ENCODE measurements at places on chromosomes 7 and 10. TPM values are rescaled to one million over a fixed set of nuclear protein-coding genes. Genes with fewer than 3 reads are reported as not detected.

DNA sequence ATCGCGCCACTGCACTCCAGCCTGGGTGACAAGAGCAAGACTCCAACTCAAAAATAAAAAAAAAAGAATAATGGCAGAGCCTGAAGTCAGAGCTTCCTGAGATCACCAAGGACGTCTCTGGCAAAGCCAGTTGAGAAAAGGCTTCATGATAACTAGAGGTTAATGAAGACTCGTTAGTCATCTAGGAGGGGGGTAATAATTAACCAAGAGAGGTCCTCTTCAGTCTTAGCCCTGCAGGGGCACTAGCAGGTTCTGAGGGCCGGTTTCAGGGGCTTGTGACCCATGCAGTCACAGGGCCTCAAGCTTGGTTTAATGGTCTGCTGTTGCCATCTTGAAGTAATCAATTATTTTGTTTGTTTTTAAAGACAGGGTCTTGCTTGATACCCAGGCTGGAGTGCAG is 28.6 kb upstream of the PROSER2 start:
- no peak for DNase-seq

DNA sequence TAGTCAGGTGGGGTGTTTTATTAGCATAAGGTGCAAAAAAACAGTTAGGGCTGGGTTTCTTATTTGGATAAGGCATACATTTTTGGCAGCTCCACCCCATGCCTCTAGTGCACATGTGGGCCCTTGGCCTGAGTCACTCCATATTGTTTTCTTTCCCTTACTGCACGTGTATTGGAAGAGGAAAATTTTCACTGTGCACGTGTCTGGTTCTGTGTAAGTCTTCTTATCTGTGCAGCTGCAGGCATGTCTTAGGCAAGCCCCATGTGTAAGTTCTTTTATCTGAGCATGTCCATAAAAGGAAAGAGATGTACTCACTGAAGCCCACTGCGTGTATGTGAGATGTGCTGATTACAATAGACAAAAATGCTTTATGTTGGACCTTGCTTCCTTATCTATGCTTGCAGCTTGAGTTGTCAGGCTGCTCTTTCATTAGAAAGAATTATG is 540.3 kb upstream of the IGFBP3 start:
- no peak for DNase-seq

DNA sequence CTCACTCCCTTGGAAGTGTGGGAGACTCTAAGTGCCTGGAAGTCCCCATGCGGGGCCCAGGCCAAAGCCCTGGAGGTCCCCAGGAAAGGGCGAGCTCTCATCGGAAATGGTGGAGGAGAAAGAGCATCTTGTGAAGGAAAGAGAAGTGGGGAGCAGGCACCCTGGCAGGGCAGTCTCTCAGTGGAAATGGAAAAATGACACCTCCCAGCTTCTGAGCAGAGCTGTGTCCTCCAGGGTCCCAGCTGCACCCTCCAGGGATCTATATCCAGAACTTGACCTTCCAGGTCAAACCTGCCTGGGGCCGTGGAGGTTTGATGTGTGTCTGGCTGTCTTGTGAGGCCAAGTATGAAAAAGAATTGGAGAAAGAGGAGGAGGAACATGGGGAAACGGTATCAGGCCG is 29.5 kb downstream of the PAX2 start:
- no peak for DNase-seq

NANOS1 gene
- 3.5 TPM for polyA plus RNA-seq

- no peak for DNase-seq
Measured at GRCh38 chr10:1492641-1493040, 244.7 kb downstream of the ADARB2 start.

DNA sequence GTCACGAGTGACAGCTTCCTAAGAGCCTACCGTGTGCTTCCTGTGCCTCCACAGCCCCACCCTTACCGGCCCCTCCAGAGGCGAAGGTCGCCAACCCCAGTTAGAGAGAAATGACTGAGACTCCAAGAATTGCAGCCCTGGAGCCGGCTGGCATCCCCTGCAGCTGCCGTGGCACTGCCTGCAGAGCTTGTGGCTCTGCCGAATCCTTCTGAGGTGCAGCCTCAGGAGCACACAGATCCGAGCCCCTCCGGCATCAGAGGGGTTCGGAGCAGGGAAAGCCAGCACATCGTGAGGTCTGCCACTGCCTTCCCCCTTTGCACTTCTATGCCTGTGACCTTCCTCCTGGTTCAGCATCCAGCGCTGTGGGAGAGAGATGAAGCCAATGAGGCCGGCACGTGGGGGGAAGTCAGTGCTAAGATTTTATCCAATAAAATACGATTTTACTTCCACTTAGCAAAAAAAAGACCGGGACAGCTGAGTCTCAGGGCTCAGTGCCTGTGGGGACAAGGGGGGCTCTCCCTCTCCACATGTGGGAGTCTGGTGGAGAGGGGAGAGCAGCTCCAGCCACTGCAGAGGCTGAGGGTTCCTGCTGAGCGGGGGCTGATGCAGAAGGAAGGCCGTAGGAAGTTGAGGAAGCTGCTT is 80.1 kb downstream of the TCERG1L start:
- DNase-seq, result no peak

DNA sequence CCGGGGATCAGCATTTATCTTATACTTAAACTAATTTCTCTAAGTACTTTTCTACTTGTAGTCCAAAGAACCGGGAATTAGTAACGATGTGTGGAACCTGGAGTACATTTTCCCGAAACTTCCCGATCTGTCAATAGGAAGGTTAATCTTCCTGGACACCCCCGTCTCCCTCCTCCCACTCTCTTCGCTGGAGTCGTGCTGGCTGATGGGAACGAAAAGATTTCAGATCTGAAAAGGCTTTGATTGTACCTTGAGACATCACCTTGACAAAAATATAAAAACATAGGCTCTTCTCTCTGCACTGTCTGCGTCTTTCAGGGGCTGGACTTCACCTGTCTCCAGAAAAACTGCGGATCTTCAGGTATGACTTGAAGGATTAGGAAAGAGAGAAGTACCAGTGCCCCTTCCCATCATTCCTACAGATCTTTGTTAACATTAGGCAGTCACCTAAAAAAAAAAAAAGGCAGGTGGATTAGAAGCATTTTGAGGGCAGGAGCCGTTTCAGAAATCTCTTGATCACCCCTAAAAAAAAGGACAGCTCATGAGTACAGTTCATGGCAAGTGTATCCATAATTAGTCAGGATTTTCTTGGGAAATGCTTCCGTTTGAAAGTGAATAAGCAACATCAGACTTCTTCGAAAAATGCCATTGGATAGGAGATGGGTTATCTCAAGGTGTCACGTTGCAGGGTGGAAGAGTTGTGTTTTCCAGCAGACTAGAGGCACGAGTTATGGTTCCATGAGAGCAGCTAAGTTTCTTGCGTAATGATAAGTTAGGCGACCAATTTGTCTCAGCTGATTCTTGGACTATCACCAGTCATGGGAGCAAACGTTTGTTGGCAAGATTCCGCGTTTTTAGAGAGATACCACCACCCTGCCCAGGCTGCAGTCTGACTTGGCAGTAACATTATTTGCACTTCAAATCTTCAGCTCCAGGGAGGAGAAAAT is 7.8 kb upstream of the BAMBI start:
- no peak for DNase-seq

- no peak for DNase-seq
Measured at GRCh38 chr7:83155407-83155806, 7.3 kb downstream of the PCLO start.

- DNase-seq, result no peak
Measured at GRCh38 chr10:90326498-90327267, 531.2 kb downstream of the HTR7 start.

- no peak for DNase-seq
Measured at GRCh38 chr7:47897831-47898230, 50.4 kb downstream of the PKD1L1 start.

- DNase-seq, result no peak
Measured at GRCh38 chr7:100794741-100795140, 32.6 kb downstream of the EPHB4 start.

- no peak for DNase-seq
Measured at GRCh38 chr10:45410807-45411606, 37.0 kb downstream of the ALOX5 start.

DNA sequence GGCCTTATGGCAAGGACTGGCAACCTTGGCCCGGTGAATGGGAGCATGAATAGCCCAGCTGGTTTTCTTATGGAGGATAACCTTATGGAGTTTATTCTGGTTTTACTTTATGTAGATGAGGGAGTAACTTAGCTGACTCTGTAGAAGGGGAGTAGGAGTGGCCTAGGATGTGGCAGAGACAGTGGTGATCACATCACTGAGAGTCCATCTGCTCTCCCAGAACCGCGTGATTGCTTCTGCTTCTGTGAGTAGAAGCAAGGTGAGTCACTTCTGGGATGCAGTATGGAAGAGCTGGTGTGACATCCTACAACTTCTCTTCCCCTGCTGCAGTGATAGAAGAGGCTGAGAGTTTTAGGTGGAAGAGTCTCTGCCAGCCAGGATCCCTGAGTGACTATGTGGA is 129.2 kb downstream of the RPS24 start:
- DNase-seq, result no peak

DNA sequence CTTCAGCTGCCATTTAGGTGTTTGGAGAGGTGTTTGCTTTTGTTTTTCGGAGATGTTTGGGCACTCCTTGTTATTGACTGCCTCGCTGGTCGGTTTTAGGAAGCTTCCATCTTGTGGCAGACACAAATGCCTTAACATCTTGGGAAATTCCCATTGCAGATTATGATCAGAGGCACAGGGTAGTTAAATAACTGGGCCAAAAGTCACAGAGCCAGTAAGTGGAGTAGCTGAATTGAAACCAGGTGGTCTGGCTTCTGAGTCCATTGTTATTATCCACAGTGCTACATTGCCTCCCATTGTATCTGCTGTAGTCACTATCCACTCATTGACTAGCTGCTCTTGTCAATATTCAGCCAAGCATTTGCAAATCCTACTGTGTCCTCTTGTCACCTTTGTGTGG is 138.2 kb upstream of the PLPP4 start:
- DNase-seq, result no peak

PILRA gene
- 3.7 TPM for polyA plus RNA-seq

DNA sequence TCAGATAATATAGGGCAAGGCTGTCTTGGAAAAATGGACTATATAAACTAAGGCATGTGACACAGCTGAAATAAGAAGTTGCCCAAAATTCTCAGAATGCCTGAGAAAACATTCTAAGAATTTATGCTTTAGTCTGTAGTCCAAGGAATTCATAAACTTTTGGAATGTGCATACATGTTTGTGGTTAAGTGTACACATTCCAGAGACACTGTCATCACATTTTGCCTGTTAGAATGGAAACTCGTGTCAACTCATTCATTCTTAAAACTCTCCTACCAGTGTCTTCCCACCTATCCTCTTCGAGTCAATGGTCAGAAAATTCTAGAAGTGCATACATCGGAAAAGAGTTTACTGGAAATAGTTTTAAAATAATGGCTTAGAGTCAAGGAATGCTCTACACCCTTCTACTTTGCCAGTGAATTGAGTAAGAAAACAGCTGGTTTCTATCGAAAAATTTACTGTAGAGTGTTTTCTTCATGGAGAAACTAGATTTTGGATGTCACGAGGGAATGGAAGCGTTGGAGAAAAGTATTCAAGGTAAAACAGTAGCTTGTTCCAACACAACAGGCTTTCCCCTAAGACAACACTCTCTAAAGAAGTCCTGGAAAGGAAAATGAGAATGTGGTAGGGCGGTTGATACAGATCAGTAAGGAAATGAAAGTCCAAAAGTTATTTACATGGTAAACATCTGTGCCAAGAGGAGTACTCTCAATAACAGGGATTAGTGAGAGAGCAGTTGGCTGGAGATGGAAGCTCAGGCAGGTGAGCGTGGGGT is 1177.6 kb upstream of the C7orf33 start:
- no peak for DNase-seq

DNA sequence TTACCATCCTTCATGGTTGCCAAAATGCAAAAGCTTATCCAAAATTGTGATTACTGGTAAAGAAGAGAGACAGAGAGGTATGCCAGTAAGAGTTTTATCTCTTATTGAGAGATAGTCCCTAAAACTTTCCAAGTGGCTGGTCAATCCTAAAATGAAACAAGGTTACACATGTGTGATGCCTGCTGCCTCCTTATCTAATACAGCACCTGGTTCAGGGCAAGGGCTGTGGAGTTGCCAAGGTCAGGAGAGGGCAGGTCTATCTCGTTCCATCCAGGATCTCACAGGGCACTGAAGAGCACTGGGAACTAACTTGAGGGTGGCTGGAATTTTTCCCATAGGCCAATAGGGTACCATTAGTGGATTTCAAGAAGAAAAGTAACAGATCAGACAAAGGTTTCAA is 18.3 kb downstream of the VOPP1 start:
- no peak for DNase-seq

GRCh38 chr7:66504131-66504530 is 124.5 kb upstream of the KCTD7 start:
- no peak for DNase-seq

TRIM24 gene
- polyA plus RNA-seq, result 66.1 TPM

GRCh38 chr7:30068117-30068516 is 39.9 kb downstream of the PLEKHA8 start:
- no peak for DNase-seq

- no peak for DNase-seq
Measured at GRCh38 chr10:30081182-30081581, 21.8 kb upstream of the JCAD start.

PRSS37 gene
- polyA plus RNA-seq, result not detected

DNA sequence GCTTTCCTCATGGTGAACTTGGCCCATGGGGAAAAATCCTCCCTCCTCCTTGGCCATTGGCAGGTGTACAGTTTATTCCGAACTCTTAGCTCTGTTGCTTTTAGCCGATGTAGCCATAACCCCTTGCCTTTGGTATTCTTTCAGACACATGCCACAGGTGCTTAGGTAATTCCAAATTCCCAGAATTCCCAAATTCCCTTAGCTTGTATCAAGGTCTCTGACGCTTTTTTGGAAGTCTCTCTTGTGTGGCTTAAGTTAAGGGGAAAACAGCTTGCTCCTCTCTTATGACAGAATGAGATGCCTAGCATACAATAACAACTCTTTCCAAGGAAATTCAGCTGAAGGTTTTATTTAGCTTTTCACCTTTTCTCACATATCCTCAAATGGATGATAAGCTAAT is 68.0 kb downstream of the SUGCT start:
- no peak for DNase-seq

DNA sequence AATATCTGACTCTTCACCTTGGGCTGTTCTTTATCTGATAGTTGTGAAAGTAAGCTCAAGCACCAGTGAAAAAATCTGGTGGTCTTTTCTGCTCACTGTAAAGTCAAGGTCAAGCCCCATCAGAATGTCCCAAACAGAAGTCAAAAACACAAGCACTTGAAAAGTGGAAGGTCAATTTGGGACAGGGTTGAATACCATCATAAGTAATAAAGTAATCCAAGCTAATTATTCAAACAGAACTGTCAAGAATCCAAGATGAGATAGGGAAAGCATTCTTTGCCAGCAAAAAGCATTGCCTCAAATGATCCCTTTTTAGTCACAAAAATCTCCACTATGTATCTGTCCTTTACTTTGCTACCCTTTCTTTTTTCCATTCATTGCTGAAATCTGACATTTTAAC is 430.1 kb upstream of the NPVF start:
- DNase-seq, result no peak

- DNase-seq, result no peak
Measured at GRCh38 chr7:91089382-91089963, 174.8 kb upstream of the FZD1 start.

DNA sequence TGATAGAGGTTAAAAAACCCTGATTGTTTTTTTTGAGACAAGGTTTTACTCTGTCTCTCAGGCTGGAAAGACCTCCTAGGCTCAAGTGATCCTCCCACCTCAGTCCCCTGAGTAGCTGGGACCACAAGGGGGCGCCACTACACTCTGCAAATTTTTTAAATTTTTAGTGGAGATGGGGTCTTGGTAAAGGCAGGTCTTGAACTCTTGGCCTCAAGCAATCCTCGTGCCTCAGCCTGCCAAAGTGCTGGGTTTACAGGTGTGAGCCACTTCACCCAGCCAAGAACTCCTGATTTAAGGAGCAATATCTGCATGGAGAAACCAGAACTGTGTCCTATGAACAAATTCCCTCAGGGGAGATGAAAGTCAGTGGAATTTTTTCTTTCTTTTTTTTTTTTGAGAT is 7.3 kb upstream of the KLHDC10 start:
- DNase-seq, result no peak
